ENCODE measurements at places on chromosomes 13 and 19. TPM values are rescaled to one million over a fixed set of nuclear protein-coding genes. Genes with fewer than 3 reads are reported as not detected.

SRRM5 gene
- 0.05 TPM for total RNA-seq

ZNF681 gene
- total RNA-seq: 2.8 TPM

OR1M1 gene
- total RNA-seq: not detected

ATP11A gene
- total RNA-seq: 18.6 TPM

ZNF57 gene
- total RNA-seq: 10.6 TPM

PRR22 gene
- total RNA-seq: not detected

ZNF296 gene
- 0.65 TPM for total RNA-seq

RYR1 gene
- total RNA-seq: 0.10 TPM

PRR36 gene
- 0.35 TPM for total RNA-seq

MAST1 gene
- 0.20 TPM for total RNA-seq

DNA sequence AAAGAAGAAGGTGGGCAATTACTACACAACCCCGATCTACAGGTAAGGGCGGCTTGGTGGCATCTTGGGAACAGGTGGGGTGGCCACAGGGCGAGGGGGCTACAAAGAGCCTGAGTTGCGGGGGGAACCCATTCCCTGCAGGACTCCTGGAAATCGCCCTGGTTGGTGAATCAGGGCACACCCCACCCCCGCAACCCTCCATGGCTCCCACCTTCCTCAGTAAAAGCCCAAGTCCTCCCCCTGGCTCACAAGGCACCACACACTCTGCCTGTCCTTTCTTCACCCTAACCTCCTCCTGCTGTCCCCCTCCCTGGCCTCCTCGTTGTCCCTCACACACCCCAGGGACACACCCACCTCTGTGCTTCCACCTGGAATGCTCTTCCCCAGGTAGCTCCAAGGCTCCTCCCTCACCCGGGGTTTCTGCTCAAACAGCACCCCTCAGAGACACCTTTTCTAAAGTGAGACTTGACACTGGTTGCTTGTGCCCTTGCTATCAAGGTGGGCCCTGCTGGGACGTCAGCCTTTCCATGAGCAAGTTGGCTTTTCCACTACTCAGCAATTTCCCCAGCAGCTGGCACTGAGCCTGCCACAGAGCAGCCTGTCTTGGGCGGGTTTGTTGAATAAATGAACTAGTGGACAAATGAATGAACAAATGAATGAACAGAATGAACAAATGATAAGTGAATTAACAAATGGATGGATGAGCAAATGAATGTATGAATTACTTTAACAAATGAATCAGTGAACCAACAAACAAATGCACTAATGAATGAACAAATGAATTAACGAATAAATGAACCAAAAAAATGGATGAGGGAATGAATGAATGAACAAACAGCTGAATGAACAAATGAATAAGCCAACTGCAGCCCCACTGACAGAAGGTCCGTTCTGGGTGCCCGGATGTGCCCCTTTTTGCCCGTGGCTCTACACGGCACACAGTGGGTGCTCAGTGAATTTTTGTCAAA lies 6.2 kb upstream of the MRI1 start:
- DNase-seq: no peak

GRCh38 chr19:30131722-30132291 lies 189.8 kb downstream of the URI1 start:
- no peak for DNase-seq

DNA sequence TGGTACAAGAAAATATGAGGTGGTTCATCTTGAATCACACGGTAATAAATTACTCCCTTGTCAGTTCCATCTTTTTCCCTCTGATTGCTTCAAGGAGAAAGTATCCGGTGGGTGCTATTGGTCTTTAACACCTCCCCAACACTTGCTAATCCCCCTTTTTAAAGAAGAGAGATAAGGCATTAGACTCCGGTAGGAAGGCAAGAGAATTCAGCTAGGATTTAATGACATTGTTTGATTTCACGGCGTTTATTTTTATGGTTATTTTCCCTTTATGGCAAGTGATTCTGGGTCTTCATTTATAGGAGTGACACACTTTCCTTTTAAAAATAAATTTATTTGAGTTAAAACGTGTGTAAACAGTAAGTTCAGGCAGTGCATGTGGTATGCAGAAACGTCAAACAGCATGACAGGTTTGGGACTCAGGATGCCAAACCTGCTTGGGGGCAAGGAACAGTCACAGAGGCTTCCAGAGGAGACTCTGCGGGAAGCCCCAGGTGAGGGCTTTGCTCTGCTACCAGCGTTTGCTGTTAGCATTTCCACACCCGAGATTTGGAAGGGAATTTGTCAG lies 36.5 kb downstream of the TSHZ3 start:
- no peak for DNase-seq

- DNase-seq: no peak
Observed at GRCh38 chr13:113624235-113624587, 33.8 kb downstream of the ATP4B start.

DNA sequence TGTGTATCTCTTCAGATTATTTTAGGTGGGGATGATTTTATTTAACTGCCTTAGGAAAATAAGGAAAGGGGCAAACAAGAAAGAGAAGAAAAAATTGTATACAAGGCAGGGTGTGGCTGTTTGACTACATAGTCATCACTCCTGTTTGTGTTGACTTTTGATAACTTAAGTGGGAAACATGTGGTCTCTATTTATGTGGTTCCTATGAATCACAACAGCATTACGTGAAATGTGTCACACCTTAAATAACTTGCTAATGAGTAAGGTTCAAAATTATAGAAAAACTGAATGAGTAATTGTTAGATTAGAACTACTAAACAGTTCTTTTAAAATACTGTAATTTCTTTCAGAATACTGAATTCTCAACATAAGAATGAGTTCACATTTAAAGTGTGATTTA lies 69.3 kb downstream of the LMO7 start:
- peak; percentile 93 for DNase-seq

DNA sequence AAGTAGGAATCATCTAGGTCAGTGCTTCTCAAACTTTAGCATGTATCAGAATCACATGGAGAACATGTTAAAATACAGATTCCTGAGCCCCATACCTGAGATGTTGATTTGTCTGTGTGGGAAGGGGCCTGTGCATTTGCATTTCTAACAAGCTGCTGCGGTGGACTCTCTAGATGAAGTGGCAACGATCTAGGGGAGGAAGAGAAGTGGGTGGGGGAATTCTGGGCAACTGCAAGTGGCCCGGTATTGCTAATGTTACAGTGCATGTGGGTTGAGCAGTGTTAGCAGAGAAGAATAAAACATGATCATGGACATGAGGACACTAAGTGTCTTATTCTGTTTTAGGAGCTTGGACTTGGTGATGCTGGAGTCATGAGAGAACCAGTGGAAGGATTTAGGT lies 329.0 kb downstream of the OLFM4 start:
- DNase-seq: no peak

- DNase-seq: no peak
Observed at GRCh38 chr19:18266771-18267686, 7.2 kb downstream of the IQCN start.

DNA sequence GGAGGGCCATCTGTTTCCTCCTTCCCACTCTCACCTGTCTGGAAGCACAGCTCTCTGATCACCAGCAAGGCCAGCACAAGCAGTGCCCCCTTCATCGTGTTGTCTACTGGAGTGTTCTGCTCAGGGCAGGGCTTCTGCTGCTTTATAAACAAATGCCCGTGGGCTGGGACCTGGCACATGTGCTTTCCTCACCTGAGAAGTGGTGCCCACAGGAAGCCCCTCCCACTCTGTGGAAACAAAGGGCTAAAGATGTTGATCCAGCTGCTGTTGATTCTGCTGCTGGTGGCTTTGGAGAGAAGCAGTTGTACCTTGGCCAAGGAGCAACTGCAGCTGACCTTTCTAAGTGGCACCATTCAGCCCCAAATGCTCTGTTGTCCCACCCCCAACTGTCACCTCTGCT lies 26.4 kb upstream of the ZNF181 start:
- DNase-seq: no peak

DNA sequence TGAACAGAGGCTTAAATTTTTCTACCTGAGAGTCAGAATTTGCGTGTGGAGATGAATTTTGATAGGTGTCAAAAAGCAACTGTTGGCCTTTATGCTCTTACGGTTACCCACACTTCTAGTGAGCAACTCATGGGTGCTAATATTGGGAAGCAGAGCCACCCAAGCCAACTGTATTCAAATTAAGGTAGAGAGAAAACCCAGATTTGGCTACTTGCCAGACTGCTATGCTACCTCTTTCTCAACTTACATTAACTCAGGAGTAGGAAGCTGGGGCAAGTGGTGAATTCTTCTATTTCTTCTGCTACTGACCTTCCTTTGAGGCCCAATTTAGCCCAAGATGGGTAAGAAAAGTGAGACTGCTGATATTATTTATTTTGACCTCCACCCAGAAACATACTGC lies 83.9 kb downstream of the OLFM4 start:
- no peak for DNase-seq

- DNase-seq: peak; percentile 2
Observed at GRCh38 chr13:64278493-64278892, 2862.8 kb upstream of the PCDH20 start.

DNA sequence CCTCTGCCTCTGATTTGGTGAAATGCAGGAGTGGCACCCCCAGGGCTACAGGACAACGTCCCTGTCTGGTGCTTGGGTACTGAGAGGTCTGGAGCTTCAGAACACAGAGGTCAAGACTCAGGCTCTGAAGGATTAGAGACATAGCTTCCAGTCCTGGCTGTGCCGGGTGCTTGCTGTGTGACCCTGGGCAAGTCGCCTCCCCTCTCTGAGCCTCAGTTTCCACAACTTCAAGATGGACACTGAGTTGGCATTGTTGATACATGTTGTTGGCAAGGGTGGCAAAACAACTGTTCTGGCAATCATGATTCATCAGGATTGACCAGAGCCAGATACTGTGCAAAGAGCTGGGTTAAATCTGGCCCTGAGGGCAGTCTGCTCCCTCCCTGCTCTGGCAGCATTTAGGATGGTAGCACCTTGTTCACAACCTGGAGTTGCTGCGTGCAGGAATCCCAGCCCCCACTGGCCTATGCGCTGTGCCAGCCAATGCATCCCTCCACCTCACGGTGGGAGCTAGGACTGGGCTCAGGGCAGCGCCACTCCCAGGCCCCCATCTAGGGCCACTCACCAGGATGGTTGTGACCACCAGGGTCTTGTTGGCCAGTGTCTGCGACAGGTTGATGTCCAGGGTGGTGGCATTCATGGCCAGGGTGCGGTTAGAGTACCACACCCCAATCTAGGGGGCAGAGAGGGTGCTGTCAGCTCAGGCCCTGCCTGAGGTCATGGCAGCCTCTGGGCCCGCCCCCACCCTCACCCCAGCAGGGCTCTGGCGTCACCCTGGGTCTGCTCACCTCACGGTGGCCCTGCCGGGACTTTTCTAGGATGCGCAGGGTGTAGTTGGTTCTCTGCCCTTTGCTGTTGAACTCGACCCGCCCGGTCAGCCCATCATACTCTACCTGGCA lies 16.7 kb downstream of the GRIK5 start:
- no peak for DNase-seq

DNA sequence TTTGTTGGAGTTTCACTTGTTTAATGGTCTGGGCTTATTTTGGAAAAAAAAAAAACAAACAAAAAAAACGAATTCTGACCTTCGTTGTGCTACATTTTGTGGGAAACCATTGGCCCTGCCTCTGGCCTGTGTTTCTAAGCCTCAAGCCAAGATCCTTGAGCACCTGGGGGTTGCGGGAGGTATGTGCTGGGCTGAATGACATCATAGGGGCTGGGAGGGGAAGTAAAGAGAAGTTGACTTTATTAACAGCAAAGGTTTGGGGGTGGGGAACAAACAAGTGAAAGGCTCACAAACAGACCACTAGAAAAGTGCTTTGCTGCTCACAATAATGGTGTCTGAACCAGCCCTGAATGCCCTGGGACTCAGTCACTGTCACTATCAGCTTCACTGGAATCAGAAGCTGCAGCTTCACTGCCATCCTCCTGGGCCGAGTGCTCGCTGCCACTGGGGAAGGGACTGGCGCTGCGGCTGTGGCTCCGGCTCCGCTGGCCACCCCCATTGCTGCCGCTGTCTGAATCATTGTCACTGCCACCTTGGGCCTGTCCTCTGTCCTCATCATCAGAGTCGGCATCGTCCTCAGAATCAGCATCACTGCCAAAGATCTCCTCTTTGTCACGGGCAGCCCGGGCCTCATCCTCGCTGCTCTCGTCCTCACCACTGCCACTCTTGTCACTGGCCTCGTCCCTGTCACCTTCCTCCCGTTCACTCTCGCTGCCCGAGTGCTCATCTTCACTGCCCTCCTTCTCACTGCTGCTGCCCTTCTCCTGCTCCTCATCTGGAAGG lies 5.1 kb downstream of the PAF1 start:
- no peak for DNase-seq

DNA sequence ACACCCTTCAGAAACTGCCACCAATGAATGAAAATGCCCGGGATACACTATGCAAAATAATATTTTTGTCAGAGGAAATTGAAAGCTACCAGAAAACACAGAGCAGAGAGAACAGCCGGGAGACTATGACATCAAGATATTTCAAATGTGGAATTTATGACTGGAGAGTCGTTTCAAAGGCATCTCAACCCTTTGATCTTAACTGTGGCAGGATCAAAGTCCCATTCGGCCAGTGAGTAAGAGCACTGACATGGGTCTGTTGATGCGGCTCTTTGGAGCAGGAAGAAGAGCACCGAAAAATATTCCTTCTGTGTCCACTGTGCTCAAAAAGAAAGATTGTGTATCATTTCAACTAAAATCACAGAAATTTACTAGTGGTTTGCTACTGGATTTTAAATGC lies 201.9 kb downstream of the RFC3 start:
- DNase-seq: peak; percentile 84

GRCh38 chr19:49837009-49837310 lies 14.0 kb upstream of the PTOV1 start:
- DNase-seq: no peak

GRCh38 chr13:46168341-46168740 lies 13.6 kb downstream of the LCP1 start:
- DNase-seq: peak; percentile 61

DNA sequence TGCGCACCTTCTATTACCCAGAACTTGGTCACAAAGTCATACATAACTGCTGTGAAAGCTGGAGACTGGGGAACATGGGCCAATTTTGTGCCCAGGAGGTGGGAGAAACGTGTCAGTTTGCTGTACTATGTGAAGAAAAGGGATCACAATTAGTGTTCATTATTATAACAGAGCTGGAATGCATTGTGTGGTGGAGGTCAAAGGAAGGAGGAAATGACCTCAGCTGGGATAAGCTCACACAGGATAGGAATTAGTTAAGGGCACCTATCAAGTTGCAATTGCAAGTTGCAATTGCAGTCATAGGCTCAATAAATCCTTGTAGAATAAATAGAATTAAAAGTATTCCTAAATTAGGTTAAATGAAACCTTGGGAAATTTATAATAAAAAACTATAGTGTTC lies 103.9 kb upstream of the OBI1 start:
- no peak for DNase-seq

DNA sequence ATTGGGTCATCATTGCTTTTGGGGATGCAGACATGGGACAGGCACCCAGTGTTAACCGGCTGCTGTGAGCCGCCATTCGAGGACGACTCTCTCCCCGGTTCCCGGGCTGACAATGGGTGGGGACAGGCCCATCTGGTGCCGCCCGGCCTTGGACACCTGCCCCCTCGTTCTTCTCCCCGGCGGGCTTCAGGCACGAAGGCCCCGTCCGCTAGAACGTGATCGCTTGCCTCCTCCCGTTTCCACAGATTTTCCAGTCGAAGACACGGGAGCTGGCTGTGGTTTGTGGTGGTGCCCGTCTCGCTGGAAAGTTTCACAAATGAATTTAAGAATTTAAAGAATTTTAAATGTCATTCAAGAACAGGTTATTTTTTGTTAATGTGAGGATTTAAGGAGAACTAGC lies 2.0 kb downstream of the PALM start:
- DNase-seq: peak; percentile 21

GRCh38 chr19:58385891-58386575 lies 1.0 kb upstream of the RPS5 start:
- no peak for DNase-seq

GRCh38 chr19:40284501-40285352 lies at the start of gene AKT2:
AKT2 (minus strand) TSS chr19:40285345; CDS start chr19:40265267, 20,078 bp downstream.
- DNase-seq: no peak

- no peak for DNase-seq
Observed at GRCh38 chr13:95440441-95441088, 112.0 kb upstream of the CLDN10 start.
